Foreskin keratinocyte (primary cell): ENCODE measurements at places on chromosomes 3 and 15. TPM values are rescaled to one million over a fixed set of nuclear protein-coding genes. Genes with fewer than 3 reads are reported as not detected.

GRCh38 chr3:148727231-148727630 lies 29.5 kb downstream of the AGTR1 start:
- DNase-seq, result no peak

- no peak for DNase-seq
Measured at GRCh38 chr3:183428447-183429211, at the start of gene MCF2L2. MCF2L2 (minus strand) TSS chr3:183428619; CDS start chr3:183427977, 642 bp downstream.

The PDZRN3 gene
- 0.11 TPM in 1 of 2 replicates, not detected in the other for polyA plus RNA-seq

- DNase-seq, result no peak
Measured at GRCh38 chr15:61780278-61780980, 279.8 kb downstream of the VPS13C start.

GRCh38 chr3:96831175-96831574 lies 16.8 kb downstream of the EPHA6 start:
- peak; percentile 13 for DNase-seq

The DUSP7 gene
- 107 and 117 TPM in 2 replicates for polyA plus RNA-seq

GRCh38 chr3:89628856-89629670 lies 521.6 kb downstream of the EPHA3 start:
- DNase-seq, result no peak
